Type B pancreatic cell (in vitro differentiated cells): ENCODE measurements at places on chromosomes 6 and 20. TPM values are rescaled to one million over a fixed set of nuclear protein-coding genes. Genes with fewer than 3 reads are reported as not detected.

DNA sequence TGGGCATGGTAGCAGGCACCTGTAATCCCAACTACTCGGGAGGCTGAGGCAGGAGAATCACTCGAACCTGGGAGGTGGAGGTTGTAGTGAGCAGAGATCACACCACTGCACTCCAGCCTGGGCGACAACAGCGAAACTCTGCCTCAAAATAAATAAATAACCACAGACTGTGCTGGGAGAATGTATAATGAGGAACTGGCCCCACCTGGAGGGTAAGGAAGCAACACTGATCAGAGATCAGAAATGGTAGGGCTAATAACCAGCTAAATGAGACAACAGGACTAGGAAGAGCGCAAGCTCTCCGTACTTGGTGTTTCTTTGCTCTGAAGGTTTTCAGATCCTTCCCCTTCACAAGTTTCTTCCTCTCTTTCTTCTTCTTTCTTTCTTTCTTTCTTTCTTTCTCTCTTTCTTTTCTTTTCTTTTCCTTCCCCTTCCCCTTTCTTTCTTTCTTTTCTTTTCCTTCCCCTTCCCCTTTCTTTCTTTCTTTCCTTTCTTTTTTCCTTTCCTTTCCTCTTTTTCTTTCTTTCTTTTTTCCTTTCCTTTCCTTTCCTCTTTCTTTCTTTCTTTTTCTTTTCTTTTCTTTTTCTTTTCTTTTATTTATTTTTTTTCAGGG is 14.6 kb downstream of the CCM2L start:
- DNase-seq: no peak
- H3K4me1 ChIP-seq: peaks cover 11% of the 10 kb centered on the region
- H3K27ac ChIP-seq: no peak overlapping the region
- H3K27me3 ChIP-seq: peaks cover 83% of the 10 kb centered on the region
- no peak overlapping the region for H3K4me3 ChIP-seq

The GPX5 gene
- not detected in 2 replicates for total RNA-seq

GRCh38 chr6:72825315-72825911 is 203.5 kb downstream of the KCNQ5 start:
- H3K4me1 ChIP-seq: no peaks in the 10 kb centered on the region
- no peaks in the 10 kb centered on the region for H3K27me3 ChIP-seq
- no peak for DNase-seq
- no peak overlapping the region for H3K27ac ChIP-seq
- no peak overlapping the region for H3K4me3 ChIP-seq

- no peaks in the 10 kb centered on the region for H3K27me3 ChIP-seq
- H3K4me3 ChIP-seq: no peak overlapping the region
- H3K27ac ChIP-seq: no peak overlapping the region
Observed at GRCh38 chr6:167020206-167020605, 21.0 kb downstream of the CEP43 start.

DNA sequence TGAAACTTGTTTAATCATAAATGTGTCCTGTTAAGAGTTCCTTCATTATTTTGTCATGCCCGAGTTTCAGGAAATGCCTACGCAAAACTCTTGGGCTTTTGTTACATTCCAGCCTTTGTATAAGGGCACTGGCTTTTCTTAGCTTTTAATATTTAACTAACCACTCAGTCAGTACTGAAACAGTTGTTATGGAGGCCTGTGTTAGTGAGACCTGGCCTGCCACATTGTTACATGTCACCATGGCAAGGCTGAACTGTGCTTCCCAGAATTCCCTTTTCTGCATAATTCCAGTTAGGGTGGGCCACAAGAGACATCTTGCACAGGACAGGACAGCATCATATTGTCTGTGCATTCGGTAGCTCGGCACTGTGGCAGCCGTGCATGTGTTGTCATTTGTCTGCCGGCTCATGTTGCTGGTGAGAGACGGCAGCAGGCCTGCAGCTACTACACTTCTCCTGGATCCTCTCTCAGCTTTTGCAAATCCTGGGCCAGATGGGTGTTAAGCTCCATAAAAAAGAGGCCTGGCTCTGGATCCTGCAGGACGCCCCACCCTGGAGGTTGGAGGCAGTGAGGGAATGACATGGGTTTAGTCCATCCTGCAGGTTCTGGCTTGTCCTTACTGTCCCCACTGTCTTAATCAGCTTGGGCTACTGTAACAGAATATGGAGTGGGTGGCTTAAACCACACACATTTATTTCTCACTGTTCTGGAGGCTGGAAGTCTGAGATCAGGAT is 128.8 kb upstream of the DTNBP1 start:
- H3K4me3 ChIP-seq: no peak overlapping the region
- H3K27ac ChIP-seq: peak overlapping the region; percentile 82
- no peaks in the 10 kb centered on the region for H3K27me3 ChIP-seq
- no peak for DNase-seq
- peaks cover 10% of the 10 kb centered on the region for H3K36me3 ChIP-seq
- H3K4me1 ChIP-seq: peaks cover 33% of the 10 kb centered on the region

DNA sequence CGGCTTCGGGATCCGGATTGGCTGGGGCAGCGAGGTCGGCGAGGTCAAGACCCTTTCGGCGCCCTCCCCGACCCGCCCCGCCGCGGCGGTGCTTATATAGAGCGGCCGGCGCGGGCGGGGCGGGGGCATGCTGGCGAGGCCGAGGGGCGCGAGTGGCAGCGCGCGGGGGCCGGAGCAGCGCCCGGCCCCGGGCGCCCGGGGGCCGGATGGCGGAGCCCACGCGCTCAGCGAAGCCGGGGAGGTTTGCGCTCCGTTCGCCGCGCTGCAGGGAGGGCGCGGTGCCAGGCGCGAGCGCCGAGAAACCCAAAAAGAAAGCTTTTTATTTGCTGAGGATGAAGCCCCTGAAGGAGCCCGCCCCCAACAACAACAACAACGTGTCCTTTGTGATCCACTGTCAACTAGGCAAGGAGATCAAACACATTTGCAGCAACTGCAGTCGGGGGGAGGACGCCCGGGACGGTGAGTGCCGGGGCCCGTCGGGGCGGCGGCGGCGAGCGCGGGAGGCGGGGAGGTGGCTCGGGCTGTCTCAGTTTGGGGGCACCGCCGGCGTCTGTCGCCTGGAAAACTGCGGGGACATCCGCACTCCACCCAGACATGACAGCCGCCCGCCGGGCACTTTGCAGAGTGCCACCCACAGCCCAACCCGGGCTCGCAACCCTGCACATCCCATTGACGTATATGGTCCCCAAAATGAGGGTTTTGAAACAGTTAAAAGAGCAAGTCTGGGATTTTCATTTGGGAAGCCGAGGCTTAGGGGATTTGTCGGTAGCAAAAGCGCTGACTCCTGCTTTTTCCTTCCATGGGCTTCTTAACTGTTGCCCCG is 297.3 kb downstream of the PHACTR1 start:
- H3K27ac ChIP-seq: no peak overlapping the region
- peaks cover 22% of the 10 kb centered on the region for H3K4me1 ChIP-seq
- peaks cover 58% of the 10 kb centered on the region for H3K27me3 ChIP-seq
- H3K4me3 ChIP-seq: peak overlapping the region; percentile 93
- H3K36me3 ChIP-seq: no peaks in the 10 kb centered on the region
- no peak for DNase-seq

DNA sequence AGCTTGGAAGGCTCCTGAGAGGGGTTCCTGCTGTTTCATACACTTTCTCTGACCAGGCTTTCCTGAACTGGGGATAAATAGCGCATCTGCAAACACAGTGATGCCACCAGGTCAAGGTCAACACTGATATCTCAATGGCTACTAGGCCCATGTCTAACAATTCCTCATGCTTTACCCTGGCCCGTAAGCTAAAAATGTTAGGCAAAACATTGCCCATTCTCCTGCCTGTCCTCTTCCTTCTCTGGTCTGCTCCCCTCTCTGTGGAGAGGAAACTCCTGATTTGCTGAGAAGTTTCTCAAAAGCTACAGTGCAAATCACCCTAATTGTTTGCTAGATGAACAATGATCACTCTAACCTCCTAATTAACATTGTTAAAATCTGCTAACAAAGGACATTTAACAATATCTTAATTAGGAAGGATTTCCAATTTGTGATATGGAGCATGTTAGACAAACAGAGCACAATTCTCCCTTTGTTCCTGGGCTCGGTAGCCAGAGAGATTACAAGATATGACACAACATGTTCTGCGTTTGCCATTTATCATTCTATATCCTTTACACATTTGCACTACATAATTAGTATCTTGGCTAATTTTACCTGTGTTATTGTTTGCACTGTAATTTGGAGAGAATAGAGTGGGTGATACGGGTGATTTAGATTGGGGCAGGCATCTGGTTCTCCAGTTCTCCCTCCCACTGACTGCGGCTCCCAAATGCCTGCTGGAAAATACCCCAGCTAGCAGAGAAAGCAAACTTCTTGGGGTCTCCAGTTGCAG is 266.8 kb downstream of the CD83 start:
- DNase-seq: no peak
- peaks cover 35% of the 10 kb centered on the region for H3K4me1 ChIP-seq
- H3K27ac ChIP-seq: no peak overlapping the region
- H3K36me3 ChIP-seq: peaks cover 5% of the 10 kb centered on the region

DNA sequence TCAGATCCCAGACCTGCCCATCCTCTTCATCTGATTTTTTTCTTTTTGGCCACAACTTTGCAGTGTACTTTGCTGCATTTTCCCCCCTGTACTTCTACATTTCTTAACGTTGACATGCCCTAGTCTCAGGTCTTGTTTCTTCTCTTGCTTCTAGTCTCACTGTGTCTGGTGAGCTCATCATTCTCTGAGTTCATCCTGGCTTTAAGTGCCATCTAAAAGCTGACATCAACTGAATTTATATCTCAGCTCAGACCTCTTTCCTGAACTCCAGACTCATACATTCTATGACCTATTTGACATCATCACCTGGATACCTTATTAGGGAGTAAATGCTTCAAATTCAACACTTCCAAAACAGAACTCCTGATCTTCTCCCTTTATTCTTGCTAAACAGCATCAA is 48.9 kb downstream of the TINAG start:
- no peak overlapping the region for H3K27ac ChIP-seq
- H3K36me3 ChIP-seq: no peaks in the 10 kb centered on the region
- DNase-seq: no peak
- H3K4me3 ChIP-seq: no peak overlapping the region
- H3K4me1 ChIP-seq: no peaks in the 10 kb centered on the region
